ENCODE measurements at places on chromosomes 13 and 19.

GRCh38 chr19:7607212-7607873, 11.7 kb downstream of the CAMSAP3 start:
- no peak for DNase-seq

- no peak for DNase-seq
Observed at GRCh38 chr19:38216785-38217641, 7.0 kb downstream of the DPF1 start.

GRCh38 chr13:79621902-79622301, 140.9 kb downstream of the NDFIP2 start:
- no peak for DNase-seq

DNA sequence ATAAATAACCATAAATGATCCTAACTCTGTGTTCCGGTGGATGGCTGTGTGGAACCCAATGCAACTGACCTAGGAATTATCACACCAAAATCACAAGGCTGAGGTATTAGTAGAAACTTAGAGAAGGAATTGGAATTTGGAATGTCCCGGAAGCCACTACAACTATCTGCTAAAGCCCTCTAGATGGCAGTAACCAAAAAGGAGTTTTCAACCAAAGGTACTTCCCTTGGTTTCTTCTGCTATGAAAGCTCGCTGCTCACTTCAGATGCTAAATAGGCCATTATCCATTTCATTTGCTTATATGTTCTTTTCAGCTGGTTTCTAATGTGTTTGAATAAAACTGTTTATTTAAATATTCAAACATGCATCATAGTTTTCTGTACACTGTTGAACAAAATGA, 1589.1 kb upstream of the SPRY2 start:
- peak; percentile 34 for DNase-seq

DNA sequence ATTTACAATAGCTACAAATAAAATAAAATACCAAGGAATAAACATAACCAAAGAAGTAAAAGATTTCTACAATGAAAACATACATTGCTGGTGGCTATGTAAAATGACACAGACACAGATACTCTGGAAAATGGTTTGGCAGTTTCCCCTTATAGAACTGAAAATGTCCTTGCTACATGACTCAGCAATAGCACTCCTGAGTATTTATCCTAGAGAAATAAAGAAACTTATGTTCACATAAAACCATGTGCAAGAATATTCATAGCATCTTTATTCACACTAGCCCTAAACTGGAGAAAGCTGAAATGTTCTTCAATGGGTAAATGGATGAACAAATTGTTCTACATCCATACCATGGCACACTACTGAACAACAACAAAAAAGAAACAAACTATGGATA, 100.2 kb upstream of the RFC3 start:
- peak; percentile 9 for DNase-seq

DNA sequence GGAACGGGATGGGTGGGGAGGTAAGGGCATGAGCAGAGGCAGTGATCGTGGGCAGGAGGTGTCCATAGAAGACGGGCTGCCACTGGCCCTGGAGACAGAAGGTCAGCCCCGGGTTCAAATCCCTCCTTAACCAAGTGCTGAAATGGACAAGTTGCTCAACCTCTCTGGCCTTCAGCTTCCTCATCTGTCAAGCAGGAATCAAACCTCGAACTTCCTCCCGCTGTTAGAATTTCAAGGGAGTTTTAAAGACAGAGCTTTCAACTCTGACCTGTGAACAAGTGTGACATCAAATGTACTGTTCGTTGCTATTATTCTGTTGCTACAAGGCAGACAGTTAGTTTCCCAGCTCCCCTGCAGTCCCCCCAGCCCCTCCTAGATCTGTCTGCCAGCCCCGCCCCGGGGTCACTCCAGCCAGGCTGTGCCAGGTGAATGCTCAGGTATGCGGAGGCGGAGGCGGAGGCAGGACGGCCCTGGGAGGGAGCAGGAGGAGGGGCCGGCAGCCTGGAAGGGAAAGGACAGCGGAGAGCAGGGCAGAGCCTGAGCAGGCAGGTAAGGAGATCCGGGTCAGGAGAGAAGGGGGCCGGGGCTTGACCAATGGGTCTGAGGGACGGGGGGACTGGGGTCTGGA, at the start of gene EPS8L1:
Gene EPS8L1, plus strand, starts transcription at position 499 of the 628 bp plus-strand sequence. CDS start 576 bp downstream, outside the sequence.
- DNase-seq, result no peak

DNA sequence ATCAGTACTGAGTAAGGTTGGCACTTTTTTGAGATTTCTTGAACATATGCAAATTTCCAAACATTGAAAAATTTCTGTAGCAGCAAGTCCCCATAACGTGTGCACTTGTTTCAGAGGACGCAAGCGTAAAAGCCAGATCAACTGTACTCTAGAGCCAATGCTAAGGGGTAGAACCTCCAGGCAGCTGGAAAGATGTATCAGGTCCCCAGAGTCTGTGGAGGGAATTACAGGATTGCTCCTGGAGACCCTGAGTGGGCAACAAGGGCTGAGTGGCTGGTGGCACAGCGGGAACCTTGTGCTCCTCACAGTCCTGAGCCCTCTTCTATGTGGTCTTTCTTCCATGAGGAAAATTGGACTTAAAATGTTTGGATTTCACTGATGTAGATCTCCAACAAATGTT, 53.9 kb upstream of the AMER2 start:
- no peak for DNase-seq

GRCh38 chr19:48419158-48419920, 25.9 kb downstream of the GRIN2D start:
- DNase-seq, result peak; percentile 36

DNA sequence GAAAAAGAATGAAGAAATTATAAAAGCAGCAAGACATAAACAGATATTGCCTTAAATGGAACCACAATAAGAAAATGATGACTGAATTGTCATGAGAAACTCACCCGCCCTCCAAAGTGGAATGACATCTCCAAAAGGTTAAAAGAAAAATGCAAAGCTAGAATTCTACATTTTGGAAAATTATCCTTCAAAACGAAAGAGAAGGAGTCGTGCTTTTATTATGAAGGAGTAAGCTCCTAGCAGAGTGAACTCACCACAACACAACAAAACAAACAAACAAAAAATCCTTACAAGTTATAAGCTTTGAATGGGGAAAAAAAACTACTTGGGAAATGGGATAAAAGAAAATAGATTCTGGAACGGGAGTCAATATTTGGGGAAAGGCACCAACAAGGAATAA, 6.7 kb downstream of the SIGLEC14 start:
- DNase-seq, result no peak

GRCh38 chr13:28865149-28865744, 45.1 kb downstream of the MTUS2 start:
- DNase-seq, result no peak

DNA sequence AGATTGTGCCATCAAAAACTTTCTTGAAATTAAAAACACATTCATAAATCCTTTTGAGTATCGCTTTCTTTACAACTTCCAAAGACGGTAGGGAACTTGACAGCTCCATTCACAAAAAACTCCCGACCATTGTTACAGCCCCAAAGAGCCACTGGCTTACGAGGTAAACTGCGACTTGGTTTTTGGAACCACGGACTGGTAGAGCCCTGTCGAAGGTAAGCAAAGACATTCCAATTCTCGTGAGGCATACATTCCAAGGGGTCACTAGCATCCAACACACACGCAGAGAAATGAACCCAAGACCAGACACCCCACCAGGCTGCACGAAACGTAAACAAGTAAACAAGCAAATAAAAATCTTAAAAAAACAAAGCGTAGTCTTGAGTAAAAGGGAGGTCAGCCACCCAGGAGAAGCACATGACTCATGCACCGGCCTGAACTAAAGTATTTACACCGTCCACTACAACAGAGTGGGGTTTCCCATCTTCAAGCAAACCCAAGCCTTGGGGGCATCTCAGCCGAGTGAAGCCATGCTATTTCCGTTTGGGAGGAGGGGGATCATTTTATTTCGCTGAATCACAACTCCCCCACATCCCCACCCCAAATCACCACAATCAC, 1.4 kb downstream of the BRD4 start:
- DNase-seq, result peak; percentile 69
